ENCODE measurements at places on chromosomes 2 and 18.

DNA sequence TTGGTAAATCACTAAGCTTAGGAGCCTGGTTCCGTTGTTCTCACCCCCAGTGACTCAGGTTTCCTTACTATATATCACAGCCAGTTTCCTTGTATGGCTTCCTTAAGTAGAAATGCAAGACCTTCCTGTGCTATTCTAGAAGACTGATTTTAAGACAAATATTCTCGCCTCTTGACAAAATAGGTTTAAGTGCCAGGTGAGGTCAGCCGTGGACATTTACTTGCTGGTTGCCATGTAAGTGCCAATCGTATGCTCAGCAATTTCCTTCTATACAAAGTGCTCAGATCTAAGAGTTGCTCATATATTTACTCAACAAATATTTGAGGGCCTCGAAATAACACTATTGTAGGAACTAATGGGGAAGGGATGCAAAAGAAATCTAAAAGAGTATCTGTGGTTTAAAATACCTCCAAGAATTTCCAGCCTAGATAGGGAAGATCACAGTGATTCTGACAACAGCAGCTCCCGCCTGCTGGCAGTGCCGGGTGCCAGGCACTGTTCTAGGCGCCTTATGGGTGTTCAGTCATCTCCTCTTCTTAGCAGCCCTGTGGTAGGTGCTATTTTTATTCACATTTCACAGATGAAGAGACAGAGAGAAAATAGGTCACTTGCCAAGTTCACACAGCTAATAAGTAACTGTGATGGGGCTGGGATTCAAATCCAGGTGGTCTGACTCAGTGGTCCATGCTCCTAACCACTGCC, 95.3 kb upstream of the B3GNT7 start:
- DNase-seq = no peak

DNA sequence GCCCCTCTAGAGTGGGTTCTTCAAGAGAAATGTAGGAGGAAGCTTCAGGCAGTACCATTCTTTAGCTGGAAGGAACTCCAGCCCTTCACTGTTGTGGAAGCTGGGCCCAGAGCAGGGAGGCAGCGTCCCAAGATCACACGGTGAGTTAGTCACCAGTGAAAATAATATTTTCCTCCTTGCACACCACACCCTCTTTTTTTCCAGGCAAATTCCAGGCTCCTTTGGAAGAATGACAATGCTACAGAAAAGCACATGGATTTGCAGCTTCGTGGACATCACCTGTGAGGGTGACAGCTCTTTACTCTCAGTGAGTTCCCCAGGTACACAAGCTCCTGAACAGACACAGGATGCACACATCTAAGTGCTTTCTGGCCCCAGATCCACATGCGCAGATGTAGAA, 157.1 kb downstream of the COL6A3 start:
- DNase-seq = no peak

- peak; percentile 38 for DNase-seq
Observed at GRCh38 chr2:23988371-23988770, 21.5 kb upstream of the MFSD2B start.

DNA sequence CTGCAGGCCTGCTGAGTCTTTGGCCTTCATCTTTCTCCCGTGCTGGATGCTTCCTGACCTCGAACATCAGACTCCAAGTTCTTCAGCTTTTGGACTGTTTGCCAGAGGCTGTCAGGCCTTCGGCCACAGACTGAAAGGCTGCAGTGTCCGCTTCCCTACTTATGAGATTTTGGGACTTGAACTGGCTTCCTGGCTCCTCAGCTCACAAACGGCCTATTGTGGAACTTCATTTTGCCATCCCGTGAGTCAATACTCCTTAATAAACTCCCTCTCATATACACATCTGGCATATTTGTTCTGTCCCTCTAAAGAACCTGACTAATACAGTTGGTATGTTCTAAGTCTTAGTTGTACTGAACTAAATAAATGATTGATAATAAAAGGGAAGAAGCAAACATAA, 702.8 kb upstream of the LINC00305 start:
- DNase-seq = no peak

DNA sequence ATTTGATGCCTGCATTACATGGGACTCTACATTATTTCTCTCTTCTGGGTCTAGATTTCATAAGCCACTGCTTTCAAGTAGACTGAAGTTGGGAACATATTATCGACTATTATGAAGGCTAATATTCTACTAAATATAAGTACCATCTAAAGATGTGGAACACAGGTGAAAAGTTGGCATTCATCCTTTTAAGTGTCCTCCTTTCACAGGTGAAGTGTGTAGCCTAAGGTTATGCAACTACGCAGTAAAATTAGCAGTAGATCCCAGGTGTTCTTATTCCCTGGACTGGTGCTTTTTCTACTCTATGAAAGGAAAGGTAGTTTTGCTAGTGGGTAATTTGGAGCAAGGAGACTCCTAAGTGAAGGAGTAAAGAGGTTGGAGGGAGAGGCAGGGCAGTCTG, 88.2 kb upstream of the DPP10 start:
- DNase-seq = no peak

GRCh38 chr18:57447154-57447621, 12.0 kb downstream of the ONECUT2 start:
- DNase-seq = peak; percentile 10

- no peak for DNase-seq
Observed at GRCh38 chr2:80153151-80153550, 151.4 kb downstream of the LRRTM1 start.

DNA sequence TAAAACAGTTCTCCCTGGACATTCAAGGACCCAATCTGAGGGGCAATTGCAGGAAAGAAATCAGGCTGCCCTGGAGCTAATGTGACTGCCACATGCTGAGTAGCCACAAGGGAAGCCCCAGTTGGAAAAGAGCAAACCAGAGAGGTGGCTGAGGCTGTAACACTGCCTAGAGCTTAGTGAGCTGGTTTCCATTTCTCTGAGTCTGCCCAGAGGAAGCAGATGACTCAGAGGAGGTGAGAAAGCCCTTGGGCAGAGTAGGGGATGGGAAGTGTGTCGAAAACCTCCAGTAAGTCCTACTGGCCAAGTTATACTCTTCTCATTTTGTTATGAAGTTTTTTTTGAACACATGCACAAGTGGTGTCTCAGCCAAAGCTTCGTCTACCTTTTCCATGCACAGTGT, 753.0 kb downstream of the CNTNAP5 start:
- DNase-seq = no peak

DNA sequence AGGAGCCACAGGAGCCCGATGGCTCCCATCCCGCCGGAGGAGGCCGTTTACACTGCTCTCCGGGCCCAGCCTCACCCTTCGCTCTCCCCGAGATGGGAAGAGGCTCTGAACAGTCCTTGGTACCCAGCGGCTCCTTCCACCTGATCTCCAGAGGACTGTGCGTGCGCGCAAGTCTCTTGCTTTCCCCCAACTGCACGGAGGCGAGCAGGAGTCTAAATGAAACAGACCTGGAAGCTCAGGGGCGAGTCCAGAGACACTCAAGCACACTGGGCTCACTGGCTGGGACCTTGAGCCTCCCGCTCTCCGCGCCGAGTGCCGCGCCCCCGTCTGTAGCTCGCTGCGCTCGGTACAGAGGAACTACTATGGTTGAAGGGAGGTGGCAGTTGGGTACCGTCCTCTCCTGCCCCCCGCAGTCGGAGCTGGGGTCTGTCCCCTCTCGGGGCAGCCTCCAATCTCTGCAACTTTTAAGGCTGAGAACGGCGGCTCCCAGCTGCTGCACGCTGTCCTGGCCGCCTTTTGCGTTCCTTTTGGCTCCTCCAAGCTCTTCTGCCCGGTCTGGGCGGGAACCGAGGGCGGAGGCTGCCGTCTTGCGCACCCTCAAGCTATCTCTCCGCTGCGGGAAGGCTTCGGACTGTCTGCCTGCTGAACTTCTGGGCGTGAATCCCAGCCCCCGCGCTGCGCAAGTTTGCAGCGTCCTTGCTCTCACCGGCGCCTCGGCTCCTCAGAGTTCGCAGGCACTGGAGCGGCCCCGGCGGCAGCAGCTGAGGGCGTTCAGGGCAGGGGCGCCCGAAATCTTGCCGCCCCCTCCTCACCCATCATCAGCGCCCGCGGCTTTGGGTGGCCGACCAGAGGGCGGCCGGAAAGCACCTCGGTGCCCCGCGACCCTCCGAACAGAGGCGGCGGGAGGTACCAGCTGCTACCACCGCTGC, 491 bp downstream of the ALK start:
- peak; percentile 13 for DNase-seq

DNA sequence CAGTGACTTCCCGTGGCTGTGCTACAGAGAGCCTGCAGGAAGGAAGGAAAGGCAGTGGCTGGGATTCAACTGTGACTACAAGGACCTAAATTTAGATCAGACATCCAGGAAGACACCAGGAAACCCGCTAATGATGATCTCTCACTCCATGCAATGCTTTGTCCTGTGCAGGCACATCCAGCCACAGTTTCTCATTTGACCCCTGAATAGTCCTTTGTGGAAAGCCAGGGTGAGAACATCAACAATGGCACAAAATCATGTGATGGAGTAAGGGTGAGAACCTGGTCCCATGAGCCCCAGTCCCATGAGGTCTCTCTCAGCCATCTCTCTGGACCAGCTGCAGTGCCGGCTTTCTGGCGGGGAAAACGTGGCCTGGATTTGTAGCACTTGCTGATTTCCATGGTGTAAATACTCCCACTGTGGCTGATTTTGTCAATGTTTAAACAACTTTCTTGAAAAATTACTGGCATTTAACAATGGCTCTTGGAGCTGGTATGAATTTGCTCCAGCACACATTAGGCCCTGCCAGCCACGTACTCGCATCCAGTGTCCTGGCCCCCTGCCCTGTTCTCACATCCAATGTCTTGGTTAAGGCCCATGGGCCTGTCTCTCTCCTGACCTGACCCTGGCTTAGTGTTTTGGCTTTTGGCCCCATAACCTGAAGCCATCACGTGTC, 159.0 kb upstream of the HAAO start:
- DNase-seq = no peak

GRCh38 chr2:84040281-84040680, 418.8 kb downstream of the SUCLG1 start:
- no peak for DNase-seq

Measured in B cell (primary cell).